ENCODE measurements at places on chromosomes 2 and 18.

GRCh38 chr2:19021100-19021476, 337.3 kb downstream of the OSR1 start:
- DNase-seq = no peak

GRCh38 chr18:6942742-6943141, 174.9 kb downstream of the LAMA1 start:
- DNase-seq = no peak

DNA sequence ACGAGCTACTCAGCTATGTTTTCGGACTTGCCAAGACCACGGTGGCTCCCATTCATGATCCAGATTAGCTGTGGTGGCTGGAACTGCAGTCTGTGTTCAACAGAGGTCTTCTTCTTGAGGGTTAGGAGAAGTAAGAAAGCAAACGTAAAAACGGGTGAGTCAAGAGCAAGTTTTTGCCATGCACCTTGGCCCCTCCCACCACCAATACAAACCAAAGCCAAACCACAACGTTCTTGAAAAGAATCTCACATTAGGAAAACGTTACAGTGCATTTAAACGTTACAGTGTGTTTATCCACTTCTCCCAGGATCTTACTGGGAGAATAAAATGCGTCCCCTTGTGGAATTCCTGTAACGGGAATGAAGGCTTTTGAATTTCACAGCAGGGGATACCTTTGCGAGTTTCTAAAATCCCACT, 725 bp downstream of the FBXO48 start:
- peak; percentile 51 for DNase-seq

DNA sequence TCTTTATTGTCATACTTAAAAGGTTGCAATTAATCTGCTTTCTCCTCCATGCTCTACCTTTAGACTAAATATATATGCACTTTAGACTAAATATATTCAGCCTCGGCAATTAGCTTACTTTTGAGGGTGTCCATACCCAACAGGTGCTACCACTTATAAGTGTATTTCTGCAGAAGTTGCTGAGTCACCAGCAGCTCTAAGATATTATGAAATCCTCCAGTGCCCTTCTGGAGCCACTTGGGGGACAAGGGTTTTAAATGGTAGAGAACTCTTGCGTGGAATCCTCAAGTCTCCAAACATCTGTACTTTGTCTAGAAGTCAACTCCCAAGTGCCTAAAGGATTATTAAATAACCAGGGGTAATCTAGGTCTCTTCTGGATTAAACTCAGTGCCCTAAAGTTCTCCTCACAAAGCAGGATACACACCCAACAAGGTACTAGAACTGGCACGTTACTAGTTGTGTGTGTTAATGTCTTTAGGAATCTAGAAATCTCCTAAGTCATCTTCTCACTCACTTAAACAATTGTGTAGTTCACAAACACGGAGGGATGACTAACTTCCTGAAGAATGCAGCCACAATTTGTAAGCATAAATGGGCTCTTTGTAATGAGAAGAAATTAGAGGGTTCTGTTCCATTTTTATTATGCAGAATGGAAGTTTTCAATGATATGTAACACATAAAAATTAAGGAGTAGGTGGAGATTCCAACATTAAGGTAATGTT, 159.7 kb downstream of the CD226 start:
- peak; percentile 91 for DNase-seq

- peak; percentile 6 for DNase-seq
Measured at GRCh38 chr18:74351354-74351753, 35.7 kb downstream of the C18orf63 start.

DNA sequence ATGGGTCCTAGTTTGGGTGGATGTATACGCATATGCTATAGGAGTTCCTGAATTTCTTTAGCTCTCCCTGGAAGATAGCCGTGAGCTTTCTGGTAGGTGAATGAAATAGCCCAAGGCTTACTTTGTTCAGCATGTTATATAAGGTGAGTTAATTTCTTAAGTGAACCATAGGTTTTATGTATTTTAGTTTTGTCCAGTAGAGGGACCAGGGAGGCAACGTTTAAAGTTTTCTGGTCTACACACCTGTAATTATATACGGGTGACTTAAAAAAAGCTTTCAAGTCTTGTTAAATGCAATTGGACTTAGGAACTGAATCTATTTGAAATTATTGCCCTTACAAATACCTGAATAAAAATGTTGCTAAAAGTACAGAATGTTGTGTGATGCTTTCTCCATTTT, 402.5 kb upstream of the DDX18 start:
- DNase-seq = no peak

- DNase-seq = no peak
Measured at GRCh38 chr2:157320409-157320808, 5.2 kb downstream of the ERMN start.

GRCh38 chr2:201953880-201954279, 79.8 kb upstream of the FZD7 start:
- DNase-seq = no peak

DNA sequence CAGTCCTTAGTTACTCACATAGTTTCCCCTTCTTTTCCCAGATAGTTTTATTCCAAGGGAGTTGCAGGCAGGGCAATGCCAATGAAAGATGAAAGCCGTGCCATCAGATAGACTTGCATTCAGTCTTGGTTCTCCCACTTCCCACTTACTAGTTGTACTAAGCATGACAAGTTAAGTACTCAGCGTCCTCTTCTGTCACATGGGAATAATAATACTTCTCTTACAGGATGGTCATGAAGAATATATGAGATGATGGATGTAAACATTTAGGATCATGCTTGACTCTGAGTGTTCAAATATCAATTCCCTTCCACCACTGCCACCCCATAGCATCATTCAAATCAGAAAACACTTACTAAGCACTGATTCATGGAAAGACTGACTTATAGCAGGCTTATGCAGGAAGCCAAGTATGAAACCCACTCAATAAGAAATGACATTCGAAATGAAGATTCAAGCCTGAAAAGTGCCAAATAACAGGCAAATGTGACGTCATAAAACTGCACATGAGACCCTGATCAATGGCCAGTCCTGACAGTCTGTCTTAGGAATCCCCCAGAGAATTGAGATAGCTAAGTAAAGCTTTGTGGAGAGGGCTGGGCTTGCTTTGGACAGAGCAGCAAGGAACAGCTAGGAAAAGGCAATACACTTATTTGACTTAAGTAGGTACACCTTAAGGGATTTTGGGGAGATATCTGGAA, 11.1 kb upstream of the EVA1A start:
- no peak for DNase-seq

DNA sequence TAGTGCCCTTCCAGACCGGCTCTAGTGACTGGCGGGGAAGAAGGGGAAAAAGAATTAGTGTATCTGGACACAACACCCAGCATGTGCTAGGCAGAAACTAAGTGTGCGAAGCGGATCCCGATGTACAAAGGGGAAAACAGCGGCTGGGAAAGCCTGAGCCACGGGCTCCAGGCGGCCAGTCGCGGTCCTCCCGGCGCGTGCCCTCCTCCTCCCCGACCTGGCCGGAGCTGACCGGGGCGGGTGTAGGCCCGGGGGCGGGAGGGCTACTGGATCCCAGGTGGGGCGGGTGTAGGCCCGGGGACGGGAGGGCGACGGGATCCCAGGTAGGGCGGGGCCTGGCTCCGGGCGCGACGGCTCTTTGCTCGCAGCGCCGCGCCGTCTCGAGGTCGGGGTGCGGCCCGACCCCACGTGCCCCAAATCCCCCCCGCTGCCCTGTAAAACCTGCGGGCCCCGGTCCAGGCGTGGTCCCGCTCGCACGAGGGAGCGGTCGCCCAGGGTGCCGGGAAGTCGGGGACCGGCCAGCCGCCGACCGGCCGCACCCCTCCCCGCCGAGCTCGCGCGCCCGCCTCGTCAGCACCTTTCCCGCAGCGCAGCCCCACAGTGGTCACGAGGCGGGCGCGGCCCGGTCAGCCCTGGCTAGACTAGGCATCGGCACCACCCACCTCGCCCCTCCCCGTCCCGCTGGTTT, 48.8 kb downstream of the C2orf42 start:
- DNase-seq = peak; percentile 47

- DNase-seq = no peak
Measured at GRCh38 chr2:138485019-138485418, 16.6 kb upstream of the SPOPL start.

DNA sequence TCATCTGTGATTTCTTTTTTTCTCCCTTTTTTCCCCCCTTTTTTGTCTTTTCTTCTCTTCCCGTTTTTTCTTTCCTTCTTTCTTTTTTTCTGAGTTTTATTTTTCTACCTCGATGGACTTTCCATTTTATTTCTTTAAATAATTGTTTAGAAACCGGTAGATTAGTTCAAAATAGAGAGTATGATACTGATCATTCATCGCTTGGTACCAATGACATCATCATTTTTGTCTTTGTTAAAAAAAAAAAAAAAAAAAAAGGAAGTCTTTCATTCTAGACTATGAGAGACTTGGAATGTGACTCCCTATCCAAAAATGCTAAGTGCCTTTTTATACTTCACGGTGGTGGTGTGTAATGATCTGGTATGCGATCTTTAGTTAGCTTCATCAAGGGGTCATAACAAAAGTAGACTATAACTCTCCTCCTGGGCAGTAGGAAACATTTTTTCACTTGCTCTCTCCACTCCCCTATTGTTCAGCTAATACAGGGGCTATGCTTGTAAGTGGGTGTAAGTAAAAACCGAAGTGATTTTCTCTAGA, 1517.5 kb upstream of the ZEB2 start:
- DNase-seq = no peak

DNA sequence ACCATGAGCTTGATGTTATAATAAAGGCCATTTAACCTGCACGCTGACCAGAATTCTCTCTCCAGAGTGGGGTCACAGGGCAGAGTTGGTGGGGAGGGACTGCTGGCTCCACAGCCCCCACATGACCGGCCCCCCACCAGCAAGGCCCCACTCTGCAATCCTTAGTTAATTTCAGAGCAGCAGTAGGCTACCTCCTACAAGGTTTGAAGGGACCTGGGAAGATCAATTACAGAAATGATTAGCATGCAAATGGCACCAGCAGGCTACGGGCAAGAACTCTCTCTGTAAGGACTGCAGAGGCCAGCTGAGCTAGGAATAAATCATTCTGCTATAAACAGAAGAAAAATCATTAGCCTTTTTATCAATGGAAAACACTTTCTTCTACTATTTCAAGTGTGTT, 135.3 kb downstream of the C1D start:
- no peak for DNase-seq

DNA sequence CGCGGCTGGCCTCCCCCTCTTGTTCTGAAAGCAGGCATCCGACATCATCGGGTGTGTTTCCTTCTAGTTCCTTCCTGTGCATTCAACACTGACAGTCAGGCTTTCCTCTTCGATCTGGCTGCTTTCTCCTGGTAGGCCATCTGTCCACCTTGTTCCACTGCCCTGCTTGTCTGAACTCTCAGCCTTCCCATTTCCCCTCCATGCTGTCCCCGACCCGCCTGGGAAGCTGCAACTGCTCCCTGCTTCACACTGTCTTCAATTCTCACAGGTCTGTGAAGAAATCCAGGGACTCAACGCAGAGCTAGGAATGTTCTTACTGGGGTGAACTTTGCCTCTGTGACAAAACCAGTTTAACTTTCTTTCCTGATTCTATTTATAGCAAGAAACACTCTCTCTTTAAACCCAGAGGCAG, 43.0 kb downstream of the KIF3C start:
- DNase-seq = no peak

DNA sequence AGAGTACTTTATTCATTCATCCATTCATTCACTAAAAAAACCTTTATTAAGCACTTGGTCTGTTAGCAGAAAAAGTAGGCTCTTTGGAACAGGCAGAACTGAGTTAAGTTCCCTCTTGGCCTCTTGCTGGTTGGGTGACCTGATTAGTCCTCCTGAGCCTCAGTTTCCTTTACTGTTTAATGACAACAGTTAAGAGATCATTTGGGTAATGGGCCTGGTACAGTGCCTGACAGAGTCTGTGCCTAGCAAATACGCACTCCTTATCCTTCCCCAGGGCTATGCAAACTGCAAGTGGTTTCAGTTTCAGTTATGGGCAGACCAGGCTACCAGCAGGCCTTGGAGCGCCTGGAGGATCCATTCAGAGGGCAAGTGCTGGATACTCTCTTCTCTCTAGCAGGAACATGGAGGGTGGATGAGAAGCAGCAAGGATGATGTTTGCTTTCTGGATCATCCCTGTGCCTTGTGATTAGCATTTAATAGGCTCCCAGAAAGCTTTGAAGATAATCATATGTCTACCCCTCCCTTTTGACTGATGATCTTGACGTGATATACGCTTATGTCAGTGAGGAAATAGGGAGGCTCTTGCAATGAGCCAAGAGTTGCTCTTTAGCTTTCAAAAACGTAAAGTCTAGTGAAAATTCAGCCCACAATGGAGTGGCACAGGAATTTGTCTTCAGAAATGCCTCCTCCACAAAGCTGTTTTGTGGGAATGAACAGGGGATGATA, 12.4 kb upstream of the TAF1B start:
- DNase-seq = no peak

GRCh38 chr18:6170604-6171003, 244.1 kb downstream of the L3MBTL4 start:
- DNase-seq = no peak

GRCh38 chr2:158405341-158405740, 51.2 kb downstream of the CCDC148 start:
- no peak for DNase-seq

GRCh38 chr2:216539791-216540241, 41.2 kb downstream of the RPL37A start:
- no peak for DNase-seq

DNA sequence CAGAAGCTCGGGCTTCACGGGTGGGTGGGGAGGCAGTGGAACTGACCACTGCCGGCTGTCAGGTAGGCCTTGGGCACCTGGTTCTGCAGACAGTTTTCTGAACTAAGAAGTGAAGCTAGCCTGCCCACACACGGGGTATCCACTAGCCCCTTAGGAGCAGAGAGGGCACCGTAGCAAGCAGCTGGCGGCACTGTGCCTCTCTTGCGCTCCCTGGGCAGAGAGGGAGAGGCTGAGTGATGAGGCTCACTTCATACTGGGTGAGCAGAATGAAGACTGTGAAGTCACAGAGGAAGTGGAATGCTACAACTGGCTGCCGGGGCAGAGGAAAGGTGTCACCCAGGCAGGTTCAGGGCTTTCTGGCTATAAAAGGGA, 753 bp downstream of the ITPRIPL1 start:
- DNase-seq = no peak

GRCh38 chr2:47299555-47299954, 103.4 kb upstream of the MSH2 start:
- no peak for DNase-seq

DNA sequence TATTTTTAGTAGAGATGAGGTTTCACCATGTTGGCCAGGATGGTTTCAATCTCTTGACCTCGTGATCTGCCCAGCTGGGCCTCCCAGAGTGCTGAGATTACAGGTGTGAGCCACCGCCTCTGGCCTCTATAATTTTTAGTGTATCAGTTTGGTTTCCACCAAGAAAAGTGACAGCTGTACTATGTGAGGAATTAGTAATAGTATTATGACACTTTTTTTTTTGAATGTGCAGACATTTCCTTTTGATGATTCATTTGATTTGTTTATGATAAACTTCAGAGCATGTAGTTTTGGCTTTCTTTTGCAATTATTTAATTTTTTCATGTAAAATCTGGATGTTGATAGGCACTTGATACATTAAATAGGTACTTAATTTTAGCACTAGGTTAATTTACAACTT, 61.5 kb downstream of the PTPN4 start:
- DNase-seq = no peak

- DNase-seq = no peak
Measured at GRCh38 chr2:168192839-168193616, 54.4 kb downstream of the STK39 start.

Measured in SK-MEL-5 (cell line).